ENCODE measurements at places on chromosomes 11 and 22. TPM values are rescaled to one million over a fixed set of nuclear protein-coding genes. Genes with fewer than 3 reads are reported as not detected.

The FAM83F gene
- total RNA-seq: not detected

The VWCE gene
- 5.0 TPM for total RNA-seq

The TMEM151A gene
- total RNA-seq: under 0.01 TPM

The LUZP2 gene
- under 0.01 TPM for total RNA-seq

The MS4A2 gene
- not detected for total RNA-seq
